ENCODE measurements at places on chromosomes 16 and 17.
A peak's percentile ranks its signal among the peaks of the same experiment; 100 is the strongest.

DNA sequence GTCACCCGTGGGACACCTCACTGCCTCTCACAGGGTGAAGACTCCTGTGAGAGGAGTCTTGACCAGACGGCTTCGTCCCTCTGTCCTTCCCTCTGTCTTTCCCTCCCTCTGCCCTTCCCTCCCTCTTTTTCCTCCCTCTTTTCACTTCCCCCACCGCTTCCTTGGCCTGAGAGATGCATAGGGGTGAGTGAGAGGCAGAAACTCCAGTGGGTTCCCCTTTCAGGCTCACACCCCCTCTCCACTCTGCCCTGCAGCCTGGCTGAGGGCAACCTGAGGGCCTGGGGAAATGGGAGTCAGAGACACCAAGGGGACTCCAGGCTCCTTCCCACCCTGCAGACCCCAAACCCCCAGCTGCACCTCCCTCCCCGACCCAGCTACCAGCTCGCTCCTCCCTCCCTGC lies 14.6 kb upstream of the KRT17 start:
- H3K4me1 ChIP-seq = peaks cover 2% of the 10 kb centered on the region
- H3K4me3 ChIP-seq = no peak overlapping the region
- no peak overlapping the region for H3K27ac ChIP-seq
- no peaks in the 10 kb centered on the region for H3K36me3 ChIP-seq

GRCh38 chr17:71360301-71360700 lies 760.5 kb upstream of the SOX9 start:
- H3K36me3 ChIP-seq = no peaks in the 10 kb centered on the region
- H3K4me1 ChIP-seq = no peaks in the 10 kb centered on the region
- H3K27ac ChIP-seq = no peak overlapping the region
- H3K4me3 ChIP-seq = no peak overlapping the region
- H3K27me3 ChIP-seq = no peaks in the 10 kb centered on the region

- peak overlapping the region; percentile 26 for H3K27ac ChIP-seq
- peaks cover 5% of the 10 kb centered on the region for H3K4me1 ChIP-seq
- no peak for DNase-seq
- H3K4me3 ChIP-seq = no peak overlapping the region
- no peaks in the 10 kb centered on the region for H3K27me3 ChIP-seq
These were observed 10.1 kb downstream of the KSR1 start for GRCh38 chr17:27466376-27466742.

DNA sequence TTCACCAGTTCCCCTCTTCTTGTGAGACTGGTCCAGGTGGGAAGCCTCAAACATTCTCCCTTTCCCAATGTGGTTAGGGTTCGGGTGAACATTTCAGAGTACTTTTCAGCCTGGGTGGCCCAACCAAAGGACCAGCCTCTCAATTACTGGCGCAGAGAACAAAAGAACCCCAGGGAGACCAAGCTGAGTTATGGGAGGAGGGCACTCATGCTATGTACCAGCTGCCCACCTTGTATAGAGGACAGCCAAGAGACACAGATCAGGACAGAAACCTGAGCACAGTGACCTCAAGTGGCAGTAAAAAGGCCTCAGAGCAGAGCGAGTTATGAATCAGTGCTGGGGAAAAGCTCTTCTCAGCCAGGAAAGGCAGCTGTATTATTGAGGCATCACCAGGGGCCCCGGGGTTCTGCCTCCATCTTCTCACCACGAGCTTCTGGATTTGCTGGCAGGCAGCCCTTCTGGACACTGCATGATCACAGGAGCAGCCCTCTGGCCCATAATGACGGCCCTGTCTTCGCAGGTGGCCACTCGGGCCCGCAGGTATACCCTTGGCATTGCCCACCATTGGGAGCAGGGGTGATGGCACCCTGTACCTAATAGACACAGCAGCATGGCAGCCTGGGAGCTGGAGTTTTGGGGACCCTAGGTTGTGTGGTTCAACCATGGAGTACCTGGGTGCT lies 3.8 kb downstream of the G6PC3 start:
- H3K4me1 ChIP-seq = peaks cover 2% of the 10 kb centered on the region
- H3K27ac ChIP-seq = no peak overlapping the region
- DNase-seq = no peak
- H3K4me3 ChIP-seq = no peak overlapping the region
- H3K27me3 ChIP-seq = no peaks in the 10 kb centered on the region

DNA sequence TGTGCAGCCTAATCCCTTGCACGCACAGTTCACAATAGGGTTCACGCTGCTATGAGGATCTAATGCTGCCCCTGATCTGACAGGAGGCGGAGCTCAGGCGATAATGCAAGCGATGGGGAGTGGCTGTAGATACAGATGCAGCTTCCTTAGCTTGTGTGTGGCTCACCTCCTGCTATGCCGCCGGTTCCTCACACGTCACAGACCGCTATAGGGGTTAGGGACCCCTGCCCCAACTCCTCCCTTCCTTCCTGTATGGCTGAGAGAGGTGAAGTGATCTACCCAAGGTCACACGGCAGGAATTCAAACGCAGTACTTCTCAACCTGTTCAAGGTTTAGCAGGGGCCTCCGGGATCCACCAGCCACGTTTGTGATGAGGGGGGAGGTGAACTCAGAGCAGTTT lies 13.4 kb upstream of the PLLP start:
- H3K4me1 ChIP-seq = no peaks in the 10 kb centered on the region
- H3K4me3 ChIP-seq = no peak overlapping the region
- H3K27me3 ChIP-seq = no peaks in the 10 kb centered on the region
- H3K36me3 ChIP-seq = no peaks in the 10 kb centered on the region
- no peak overlapping the region for H3K27ac ChIP-seq
- peak; percentile 39 for DNase-seq

GRCh38 chr16:85459529-85460251 lies 153.4 kb upstream of the GSE1 start:
- DNase-seq = no peak
- H3K27ac ChIP-seq = no peak overlapping the region
- H3K27me3 ChIP-seq = peaks cover 2% of the 10 kb centered on the region
- H3K4me1 ChIP-seq = peaks cover 13% of the 10 kb centered on the region
- H3K36me3 ChIP-seq = no peaks in the 10 kb centered on the region

- no peaks in the 10 kb centered on the region for H3K4me1 ChIP-seq
- peaks cover 1% of the 10 kb centered on the region for H3K36me3 ChIP-seq
- no peak overlapping the region for H3K27ac ChIP-seq
- H3K4me3 ChIP-seq = no peak overlapping the region
These were observed 24.8 kb downstream of the MAP1LC3B start for GRCh38 chr16:87416826-87417527.

Measured in mesendoderm (in vitro differentiated cells).